ENCODE measurements at places on chromosomes 1 and 21.

DNA sequence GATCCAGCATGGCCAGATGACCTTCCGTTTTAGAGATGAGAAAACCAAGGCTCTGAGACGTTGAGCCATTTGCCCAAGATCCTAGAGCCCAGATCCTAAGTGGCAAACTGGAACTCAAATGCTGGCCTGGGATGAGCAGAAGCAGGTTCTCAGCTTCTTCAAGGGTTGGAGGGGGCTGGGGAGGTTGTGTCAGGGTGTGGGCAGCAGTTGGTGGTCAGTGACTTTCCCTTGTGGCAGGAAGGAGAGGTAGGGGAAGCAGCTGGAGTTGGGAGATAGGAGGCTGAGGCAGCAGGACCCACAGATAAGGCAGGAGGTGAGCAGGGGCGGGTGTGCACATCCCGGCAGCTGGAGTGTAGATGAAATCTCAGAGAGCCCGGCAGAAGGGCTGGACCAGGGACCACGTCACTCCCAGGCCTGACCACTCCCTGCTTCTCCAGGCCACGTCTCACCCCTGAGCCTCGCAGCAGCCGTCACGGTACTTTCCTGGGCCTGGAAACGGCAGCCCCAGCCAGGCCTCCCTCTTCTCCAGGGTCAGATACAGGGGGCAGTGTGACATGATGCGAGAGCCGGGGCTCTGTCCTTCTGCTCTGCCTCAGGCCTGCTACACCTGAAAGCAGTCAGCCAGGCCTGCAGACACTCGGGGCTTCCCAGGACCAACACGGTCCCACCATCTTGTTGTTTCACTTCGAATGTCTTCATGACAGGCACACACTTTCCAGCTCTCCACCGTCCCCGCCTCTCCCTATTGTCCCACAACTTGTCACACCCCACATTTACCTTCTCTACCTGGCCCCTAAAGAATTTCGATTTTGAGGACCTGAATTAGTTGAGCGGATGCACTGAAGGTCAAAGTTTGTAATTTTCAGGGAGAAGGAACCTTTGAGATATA is 11.5 kb upstream of the LAPTM5 start:
- DNase-seq, result no peak

DNA sequence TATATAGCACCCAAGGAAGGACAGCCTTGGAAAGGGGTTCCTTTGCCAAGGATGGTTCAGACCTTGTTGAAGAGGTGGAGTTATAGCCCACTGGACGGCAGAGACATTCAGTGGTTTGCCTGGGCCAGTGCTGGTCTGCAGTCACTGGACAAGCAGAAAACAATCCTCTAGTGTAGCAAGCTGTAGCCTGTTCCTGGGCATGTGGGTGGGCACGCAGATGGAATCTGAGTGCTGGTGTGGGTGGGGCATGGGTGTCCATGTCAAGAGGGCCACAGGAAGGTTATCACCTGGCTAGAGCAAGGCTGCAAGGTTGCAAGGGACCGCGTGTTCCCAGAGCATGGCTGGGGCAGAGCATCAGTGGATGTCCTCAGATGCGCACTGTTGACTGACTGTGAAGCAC is 244.7 kb downstream of the PTPRU start:
- DNase-seq, result no peak

DNA sequence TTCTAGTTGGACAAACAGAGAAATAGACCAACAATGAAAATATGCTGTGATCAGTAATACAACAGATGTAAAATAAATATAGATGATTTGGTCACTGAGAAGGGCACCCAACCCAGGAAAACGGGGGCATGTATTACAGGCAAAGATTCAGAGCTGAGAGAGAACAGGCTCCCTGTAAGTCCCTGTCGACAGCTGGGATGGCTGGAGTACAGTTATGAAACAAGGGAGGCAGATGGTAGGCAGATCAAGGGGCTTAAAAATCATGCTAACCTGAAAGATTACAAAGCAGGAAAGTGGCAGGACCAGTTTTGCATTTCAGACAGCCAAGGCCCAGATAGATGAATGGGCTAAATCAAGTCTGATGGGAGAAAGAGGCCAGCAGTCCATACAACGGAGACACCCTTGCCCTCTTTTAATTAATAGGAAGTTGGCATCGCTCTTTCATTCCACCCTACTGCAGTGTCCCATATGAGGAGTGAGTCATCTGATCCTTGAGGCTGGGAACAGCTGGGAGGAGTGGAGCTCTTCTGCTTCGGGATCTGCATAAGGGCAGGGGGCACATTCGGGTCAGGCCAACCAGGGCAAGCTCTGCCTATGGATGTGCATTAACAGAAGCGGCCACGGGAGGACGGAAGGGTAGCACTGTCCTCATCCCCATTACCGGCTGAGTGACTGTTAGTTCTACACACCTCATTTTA is 171.1 kb downstream of the DAB1 start:
- DNase-seq, result no peak

- DNase-seq, result no peak
Measured at GRCh38 chr1:226549094-226549936, 751 bp downstream of the STUM start.

DNA sequence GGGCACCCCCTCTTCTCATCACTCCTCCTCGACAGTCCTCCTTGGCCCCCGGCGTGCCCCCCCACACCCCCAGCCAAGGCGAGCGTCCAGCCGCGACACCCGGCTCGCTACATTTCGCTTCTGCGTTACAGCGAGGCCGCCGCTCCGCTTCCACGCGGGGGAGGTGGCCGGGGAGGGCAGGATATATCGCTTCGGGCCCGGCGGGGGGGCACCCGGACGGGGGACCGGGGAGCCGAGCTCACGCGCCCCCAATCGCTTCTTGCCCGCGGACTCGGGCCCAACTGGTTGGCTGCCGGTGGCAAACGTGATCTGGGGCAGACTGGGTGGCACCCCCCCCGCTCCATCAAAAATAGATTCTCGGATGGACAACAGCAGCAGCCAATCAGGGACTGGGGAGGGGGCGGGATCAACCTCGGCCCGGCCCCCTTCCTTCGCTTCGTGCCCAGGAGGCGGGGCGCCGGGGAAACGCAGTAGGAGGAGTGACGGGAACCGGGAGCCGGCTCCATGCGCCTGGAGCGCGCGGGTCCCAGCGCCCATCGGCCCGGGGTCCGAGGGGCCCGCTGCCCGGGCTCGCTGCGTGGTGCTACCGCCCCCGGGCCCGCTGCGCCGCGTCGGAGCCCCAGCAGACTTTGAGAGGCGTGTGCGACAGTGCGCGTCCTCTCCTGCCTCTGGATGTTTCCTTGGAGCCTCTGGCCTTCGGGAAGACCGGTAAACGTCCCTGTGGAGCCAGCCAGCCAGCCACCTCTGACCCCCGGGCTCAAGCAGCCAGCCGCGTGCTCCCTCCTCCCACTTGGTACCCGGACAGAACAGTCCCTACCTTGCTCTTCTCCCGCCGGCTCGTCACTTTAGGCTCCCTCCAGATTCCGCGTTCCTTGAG is at the start of gene SLC41A1:
TSS of gene SLC41A1 (minus strand) at position 321 of the 877 bp plus-strand sequence. CDS start 2,757 bp downstream, outside the sequence.
- peak; percentile 85 for DNase-seq

DNA sequence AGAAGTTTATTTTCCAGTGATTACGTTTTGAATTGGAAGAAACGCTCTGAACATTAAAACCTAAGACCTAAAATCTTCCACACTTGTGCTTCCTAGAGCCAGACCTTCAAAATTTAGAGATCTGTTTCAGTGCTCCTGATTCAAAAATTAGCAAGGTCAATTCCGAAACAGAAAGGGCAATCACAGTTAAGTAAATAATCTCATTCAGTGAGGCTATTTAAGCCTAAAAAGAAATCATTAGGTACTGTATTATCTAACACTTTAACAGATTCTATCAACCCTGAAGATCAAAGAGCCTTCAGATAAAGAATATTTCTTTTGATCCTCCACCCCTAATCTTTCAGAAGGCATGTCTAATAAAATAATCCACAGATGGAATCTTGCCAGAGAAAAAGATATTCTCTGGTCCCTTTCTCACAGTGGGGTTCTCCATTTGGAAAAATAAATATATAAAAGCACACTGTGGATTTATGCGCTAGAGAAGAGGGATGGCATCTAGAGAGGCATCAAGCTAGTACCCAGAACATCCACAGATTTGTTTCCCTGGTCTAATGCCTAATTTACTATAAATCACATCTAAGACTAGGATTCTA is 54.4 kb downstream of the ZZZ3 start:
- DNase-seq, result no peak

GRCh38 chr1:61295818-61296537 is 213.6 kb downstream of the NFIA start:
- DNase-seq, result no peak

DNA sequence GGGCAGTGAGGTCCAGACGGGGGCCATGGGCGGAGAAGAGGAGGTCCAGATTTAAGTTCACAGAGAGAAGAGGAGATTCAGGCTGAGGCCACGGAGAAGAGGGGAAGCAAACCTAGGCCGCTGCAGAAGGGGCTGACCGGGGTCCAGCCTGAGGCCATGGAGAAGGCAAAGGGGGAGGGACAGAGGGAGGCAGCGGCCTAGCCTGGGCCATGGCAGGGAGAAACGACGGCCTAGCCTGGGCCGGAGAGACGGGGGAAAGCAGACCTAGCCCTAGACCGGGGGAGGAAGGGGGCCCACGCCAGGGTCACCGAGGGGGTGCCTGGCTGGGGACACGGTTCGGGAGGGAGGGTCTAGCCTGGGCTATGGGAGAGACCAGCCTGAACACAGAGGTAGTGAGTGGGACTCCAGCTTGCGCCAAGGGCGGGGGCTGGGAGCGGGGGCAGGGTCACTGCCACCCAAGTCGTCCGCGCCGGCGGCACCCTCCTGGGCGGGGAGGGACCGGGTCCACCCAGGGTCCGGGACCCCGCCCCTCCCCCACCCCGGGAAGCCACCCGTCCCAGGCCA is 459 bp downstream of the CAPZB start:
- DNase-seq, result no peak

GRCh38 chr1:78121710-78122109 is 75.9 kb downstream of the GIPC2 start:
- DNase-seq, result no peak

Data from activated CD4-positive, alpha-beta T cell treated with anti-CD3 and anti-CD28 coated beads for 24 hours (primary cell).